ENCODE measurements at places on chromosomes 16 and 17.

GRCh38 chr16:359871-360697 lies 7.6 kb upstream of the AXIN1 start:
- DNase-seq: no peak

DNA sequence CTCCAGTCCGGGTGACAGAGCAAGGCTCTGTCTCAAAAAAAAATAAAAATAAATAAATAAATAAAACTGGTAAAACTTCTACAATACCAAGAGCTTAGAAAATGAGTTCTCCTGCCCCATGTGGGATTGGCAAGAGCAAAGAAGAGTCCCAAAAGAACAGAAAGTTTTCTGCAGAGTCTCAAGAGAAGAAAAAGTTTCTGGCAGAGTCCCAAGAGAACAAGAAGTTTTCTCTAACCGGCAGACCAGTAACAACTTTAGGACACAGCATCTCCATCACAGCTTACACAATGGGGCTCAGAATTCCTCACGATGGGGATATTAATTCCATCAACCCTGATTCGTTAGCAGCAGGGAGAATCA lies 1.1 kb downstream of the SLC39A11 start:
- no peak for DNase-seq

- no peak for DNase-seq
These were observed 399.2 kb downstream of the SLC39A11 start for GRCh38 chr17:72693151-72693878.

DNA sequence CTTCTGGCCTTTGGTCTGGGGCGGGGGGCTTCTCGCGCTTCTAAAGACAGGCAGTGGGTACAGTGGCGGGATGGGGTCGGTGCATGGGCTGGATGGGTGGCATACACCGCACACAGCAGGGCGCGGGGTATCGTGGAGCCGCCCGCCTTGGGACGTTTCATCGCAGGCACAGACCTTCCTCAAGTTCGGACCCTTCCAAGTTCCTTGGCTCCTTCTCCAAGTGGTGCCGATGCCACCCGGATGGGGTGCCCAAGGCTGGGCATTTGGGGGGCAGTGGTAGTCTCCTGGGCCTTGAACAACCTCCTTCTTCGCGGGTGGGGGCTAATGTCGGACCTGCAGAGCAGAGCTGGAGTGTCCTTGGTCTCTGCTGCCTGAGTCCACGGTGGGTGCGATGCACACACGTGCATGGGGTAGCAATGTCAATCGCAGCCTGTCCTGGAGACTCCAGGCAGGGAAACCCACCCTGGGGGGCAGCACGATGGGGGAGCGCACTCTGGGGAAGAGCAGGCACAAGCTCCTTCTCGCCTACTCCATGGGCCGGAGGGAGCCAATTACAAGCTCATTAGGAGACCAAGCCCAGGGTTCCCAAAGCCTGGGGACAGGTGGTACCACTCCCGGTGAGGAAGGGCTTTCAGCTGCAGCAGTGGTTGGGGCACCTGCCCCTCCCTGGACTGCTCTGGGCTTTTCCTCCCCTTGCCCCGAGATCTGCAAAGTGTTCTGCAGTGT lies 686 bp upstream of the MTSS2 start:
- no peak for DNase-seq

DNA sequence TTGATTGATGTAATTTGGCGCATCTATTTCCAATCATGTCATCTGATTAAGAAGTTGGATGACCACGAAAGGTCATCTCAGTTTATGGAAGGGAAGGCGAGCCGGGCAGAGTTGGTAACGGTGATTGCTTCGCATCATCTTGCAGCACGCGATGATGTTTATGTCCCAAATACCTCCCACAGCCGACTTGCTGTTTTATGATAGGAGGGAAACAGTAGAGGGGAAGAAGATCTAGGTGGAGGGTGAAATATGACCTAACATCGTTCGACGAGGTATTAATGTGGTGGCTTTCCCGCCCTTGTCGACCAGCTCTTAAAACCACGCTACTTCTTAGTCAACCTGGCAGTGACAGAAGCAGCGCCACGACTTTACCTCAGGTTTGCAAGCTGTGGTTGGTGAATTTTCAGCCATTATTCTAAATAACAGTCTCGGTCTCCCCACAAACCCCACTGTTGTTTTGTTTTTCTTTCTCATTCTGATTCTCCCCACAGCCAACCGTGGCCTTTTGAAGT lies 805 bp upstream of the TANC2 start:
- no peak for DNase-seq

GRCh38 chr16:82655720-82656490 lies 29.1 kb downstream of the CDH13 start:
- no peak for DNase-seq

DNA sequence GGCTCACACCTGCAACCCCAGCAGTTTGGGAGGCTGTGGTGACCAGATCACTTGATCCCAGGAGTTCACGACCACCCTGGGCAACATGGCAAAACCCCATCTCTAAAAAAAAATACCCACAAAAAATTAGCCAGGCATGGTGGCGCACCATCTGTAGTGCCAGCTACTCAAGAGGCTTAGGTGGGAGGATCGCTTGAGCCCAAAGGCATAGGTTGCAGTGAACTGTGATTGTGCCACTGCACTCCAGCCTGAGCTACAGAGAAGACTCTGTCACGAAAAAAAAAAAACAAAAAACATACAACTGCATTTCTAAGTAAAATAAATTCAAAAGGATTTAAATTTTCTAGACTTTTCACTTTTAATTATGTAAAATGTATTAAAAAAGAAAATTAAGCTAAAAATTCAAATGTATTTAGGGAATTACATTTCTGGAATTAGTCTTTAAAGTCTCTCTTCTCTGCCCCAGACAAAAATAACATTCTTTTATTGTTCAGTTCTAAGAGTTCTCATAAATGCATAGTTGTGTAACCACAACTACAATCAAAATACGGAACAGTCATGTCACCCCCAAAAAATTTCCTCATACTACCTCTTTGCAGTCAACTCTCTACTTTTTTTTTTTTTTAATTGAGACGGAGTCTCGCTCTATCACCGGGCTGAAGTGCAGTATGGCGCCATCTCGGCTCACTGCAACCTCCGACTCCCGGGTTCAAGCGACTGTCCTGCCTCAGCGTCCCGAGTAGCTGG lies 14.1 kb downstream of the FAM222B start:
- DNase-seq: no peak

DNA sequence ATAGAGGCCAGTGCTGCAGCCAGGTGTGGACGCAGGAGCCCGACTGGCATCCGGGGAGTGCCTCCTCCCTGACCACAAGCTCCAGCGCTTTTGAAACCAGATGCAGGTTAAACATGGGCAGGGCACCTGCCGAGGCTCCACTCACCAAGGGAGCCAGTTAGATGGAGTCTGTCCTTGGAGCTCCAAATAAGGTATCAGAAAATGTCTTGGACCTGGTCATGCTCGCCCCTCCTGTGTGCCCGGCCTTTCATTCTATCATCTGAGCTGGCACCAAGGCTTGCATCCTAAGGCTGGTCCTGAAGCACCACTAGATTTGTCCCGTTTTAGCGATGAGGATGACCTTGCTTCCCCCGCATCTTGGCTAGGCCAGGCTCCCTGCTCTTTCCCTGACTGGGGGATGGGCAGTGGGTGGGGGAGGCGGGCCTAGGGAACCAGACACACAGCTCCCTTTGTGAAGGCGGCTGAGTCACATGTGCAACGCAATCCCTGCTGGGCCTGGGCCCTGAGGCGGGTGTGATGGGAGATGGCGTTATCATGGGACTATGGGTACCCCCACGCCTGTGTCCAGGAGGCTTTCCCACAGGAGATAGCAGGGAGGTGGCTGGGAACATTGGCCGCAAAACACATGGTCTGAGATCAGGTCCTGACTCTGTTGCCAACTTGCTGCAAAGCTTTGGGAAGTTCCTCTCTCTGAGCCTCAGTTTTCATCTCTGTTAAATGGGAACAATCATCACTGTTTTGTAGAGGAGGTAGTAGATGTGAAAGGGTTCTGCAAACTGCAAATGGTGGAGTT lies 5.0 kb upstream of the ADGRG1 start:
- DNase-seq: no peak

DNA sequence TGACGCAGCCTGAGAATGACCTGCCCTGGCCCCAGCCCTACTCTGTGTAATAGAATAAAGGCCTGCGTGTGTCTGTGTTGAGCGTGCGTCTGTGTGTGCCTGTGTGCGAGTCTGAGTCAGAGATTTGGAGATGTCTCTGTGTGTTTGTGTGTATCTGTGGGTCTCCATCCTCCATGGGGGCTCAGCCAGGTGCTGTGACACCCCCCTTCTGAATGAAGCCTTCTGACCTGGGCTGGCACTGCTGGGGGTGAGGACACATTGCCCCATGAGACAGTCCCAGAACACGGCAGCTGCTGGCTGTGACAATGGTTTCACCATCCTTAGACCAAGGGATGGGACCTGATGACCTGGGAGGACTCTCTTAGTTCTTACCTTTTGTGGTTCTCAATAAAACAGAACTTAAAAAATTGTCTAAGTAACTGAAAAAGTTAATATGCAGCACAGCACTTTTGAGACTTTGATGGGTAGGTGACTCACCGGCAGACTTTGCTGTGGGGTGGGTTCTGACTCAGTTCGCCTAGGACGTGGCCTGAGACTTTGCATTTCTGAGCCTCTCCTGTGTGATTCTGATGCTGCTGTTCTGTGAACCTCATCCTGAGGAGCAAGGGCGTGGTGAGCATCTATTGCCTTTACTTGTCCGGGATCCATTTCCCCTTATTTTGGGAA lies 5.7 kb downstream of the LAT start:
- DNase-seq: no peak

DNA sequence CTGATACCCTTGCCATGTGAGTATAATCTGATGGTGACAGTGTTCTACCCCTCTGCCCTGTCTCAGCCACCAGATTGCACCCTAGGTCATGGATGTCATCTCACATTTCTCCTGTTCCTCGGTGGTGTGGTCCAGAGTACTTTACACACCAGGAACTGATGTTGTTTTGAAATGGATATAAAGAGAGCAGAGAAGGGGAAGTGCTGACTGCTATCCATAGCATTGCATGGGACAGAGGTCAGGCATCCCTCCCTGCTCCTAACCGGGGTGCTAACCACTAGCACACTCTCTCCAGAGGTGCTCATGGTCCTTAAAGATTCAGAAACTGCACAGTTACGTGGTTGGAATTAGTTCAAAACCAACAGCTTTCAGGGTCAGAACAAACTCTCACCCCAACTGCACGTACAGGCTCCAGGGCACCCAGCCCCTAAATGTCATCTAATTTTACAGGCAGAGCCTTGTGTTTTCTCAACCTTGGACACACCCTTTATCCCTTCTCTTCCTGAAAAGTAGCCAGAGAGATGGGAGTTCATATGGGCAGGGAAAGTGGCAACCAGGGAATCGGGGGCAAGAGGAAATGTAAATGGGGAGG lies 16.3 kb downstream of the TTLL6 start:
- DNase-seq: no peak

GRCh38 chr16:69924777-69925191 lies 26.4 kb upstream of the CLEC18A start:
- no peak for DNase-seq

DNA sequence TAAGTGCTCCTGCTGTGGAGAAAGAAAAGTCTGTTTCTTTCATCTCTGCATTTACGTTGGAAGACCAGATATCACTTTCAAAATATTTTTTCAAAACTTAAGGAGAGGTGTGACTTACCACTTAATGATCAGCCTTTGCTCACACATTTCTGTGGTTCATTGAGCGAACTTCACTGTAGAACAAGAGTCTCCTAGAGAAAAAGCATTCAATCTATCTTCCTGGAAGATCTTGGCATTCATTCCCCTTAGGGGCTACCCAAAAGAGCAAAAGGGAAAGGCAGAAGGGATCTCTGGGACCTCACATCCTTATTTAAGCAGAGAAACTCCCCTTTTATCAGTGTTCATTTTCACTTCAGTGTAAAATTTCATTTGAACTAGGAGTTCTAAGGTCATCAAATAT lies 61.2 kb downstream of the HS3ST3A1 start:
- DNase-seq: no peak

- no peak for DNase-seq
These were observed at the start of gene FLOT2 for GRCh38 chr17:28896884-28897768. Gene FLOT2 (minus strand): TSS chr17:28897733. CDS start chr17:28897574, 159 bp downstream.

DNA sequence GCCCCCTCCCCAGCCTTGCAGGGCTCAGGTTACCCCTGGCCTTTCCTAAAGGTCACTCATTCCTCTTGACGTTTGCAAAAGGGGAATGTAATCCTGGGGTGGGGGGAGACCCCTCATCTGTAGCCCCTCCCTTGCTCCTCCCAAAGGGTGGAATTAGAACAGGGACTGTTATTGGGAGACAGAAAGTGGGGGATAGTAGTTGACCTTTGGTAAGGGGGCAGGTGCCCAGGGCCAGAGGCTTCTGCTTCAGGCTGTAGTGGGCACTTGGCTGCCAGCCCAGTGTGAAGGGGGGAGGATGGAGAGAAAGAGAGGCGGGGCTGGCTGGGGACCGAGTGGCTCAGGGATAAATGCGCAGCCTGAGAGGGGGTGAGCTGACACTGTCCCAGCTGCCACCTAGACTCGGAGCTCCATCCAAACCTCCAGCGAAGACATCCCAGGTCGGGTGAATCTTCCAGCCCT lies at the start of gene ENO3:
Gene ENO3 (plus strand): TSS at position 374 of the 459 bp plus-strand sequence. CDS start 711 bp downstream, outside the sequence.
- no peak for DNase-seq

DNA sequence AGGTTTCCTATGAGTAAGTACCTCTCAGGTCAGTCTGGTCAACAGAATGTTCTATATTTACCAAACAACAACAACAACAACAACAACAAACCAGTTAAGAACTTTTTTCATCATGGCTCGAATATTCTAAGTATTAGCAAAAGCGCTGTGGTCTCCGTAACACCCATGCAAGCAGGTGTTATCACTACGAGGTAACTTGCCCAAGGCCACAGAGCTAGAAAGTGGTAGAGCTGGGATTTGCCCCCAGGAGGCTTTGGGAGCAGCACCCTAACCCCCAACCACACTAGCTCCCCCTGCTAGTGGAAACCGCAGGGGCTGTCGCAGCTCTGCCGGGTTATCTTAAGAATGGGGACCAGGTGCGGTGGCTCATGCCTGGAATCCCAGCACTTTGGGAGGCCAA lies 23.9 kb upstream of the C16orf74 start:
- no peak for DNase-seq

- DNase-seq: no peak
These were observed 9.7 kb downstream of the RAD51C start for GRCh38 chr17:58702045-58702476.

GRCh38 chr16:72198021-72198711 lies 26.2 kb upstream of the PMFBP1 start:
- no peak for DNase-seq
